ENCODE measurements at places on chromosomes 6 and 20. TPM values are rescaled to one million over a fixed set of nuclear protein-coding genes. Genes with fewer than 3 reads are reported as not detected.

DNA sequence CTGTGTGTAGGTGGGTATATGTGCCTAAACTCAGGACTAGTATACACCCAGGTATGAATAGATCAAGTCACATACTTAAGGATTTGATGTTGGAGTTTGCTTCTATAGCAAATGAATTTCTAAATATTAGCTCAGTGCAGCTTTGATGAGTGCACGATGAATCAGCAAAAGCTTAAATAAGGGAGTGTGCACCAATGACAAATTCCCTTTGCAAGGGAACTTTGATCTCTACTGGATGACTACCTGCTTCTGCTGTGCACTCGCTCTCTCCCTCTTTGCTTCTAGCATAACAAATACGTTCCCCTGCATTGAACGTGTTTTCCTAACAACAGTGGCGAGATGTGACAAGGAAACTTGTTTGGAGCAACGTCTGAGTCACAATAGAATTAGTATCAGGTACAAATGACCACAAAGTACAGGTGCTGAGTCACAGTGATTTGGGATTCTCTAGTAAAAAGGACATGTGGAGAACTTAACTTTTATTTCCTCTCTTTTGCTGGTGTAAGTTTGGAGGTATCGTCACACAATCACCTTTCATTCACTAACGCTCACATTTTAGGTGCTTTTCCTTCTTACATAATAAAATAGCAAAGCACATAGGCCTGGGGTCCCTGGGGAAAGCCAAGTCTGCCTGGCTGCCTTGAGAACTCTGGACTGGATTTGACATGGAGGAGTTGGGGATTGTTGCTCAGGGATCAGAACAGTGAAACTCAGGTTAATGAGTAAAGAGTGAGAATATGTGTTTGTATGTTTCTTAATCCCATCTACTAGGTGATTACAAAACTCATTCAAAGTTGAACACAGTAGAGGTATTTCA, 49.7 kb downstream of the KLHL31 start:
- peak; percentile 97 for ATAC-seq

DNA sequence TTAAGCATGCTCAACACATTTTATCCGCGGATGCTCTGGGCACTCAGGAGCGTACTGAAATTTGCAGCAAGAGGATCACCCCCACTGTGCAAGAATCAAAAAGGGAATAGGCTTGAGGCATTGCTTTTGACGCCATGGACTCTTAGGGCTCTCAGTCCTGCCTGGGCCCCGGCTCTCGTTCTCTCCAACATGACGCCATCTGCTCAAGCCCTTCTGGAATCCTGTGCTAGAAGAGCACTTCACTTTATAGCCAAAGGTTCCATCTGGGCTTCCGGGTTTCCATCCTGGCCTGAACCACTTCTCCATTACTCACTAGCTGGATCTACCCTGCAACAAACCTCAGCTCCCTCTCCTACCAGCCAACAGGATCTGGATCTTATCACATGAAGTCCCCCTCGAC, 105.3 kb downstream of the FOXF2 start:
- no peak for ATAC-seq

DNA sequence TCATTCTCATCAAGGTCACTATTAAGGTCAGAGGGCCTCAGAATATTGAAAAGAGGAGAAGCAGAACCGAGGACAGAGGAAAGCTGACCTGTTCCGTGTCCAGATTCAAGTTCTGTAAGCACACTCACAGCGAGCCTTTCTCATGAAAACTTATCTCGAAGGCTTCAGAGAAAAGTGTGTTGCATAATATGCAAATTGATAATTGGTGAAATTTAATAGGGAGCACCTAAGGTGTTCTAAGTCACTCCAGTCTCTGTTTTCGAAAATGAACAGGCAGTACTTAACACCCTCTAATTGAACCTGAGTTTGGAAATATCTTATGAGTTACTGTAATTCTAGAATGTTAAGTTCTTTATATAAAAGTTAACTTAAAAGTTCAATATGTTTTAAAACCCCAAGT, 181.2 kb upstream of the PDE10A start:
- no peak for ATAC-seq

The C6orf163 gene
- 1.1 TPM for total RNA-seq

The TRIM10 gene
- not detected for total RNA-seq

The ZBTB46 gene
- total RNA-seq, result 1.7 TPM

All from esophagus mucosa (tissue), 1 donor.